Osteocyte (in vitro differentiated cells): ENCODE measurements at places on chromosomes 6 and 20. TPM values are rescaled to one million over a fixed set of nuclear protein-coding genes. Genes with fewer than 3 reads are reported as not detected.

GRCh38 chr6:104928141-104928540, 28.8 kb upstream of the LIN28B start:
- DNase-seq: no peak
- H3K27ac ChIP-seq: no peak overlapping the region
- H3K4me1 ChIP-seq: no peaks in the 10 kb centered on the region
- no peak overlapping the region for H3K4me3 ChIP-seq

DNA sequence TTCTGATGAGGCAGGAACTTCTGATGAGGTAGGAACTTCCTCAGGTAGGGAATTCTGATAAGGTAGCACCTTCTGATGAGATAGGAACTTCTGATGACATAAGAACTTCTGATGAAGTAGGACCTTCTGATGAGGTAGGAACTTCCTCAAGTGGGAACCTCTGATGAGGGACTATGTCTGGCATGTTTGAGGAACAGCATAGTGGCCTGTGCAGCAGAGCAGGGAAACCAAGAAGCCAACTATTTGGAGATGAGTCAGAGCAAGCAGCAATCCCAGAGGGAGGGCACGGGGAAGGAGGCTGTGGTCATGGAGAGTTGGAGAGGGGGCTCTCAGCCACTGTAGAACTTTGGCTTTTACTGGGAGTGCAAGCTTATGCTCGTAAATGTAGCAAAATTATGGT, 132.4 kb downstream of the CFAP61 start:
- DNase-seq: no peak
- no peak overlapping the region for H3K27ac ChIP-seq
- no peaks in the 10 kb centered on the region for H3K36me3 ChIP-seq

GRCh38 chr6:129251669-129252376, 368.9 kb downstream of the LAMA2 start:
- H3K4me3 ChIP-seq: no peak overlapping the region
- no peak overlapping the region for H3K27ac ChIP-seq
- no peaks in the 10 kb centered on the region for H3K36me3 ChIP-seq
- peaks cover 3% of the 10 kb centered on the region for H3K4me1 ChIP-seq
- DNase-seq: no peak
- peaks cover 60% of the 10 kb centered on the region for H3K27me3 ChIP-seq

- DNase-seq: no peak
- no peaks in the 10 kb centered on the region for H3K36me3 ChIP-seq
- no peak overlapping the region for H3K4me3 ChIP-seq
- H3K27me3 ChIP-seq: peaks cover 29% of the 10 kb centered on the region
- H3K4me1 ChIP-seq: peaks cover 8% of the 10 kb centered on the region
Observed at GRCh38 chr20:48892891-48893290, 28.6 kb upstream of the ARFGEF2 start.

DNA sequence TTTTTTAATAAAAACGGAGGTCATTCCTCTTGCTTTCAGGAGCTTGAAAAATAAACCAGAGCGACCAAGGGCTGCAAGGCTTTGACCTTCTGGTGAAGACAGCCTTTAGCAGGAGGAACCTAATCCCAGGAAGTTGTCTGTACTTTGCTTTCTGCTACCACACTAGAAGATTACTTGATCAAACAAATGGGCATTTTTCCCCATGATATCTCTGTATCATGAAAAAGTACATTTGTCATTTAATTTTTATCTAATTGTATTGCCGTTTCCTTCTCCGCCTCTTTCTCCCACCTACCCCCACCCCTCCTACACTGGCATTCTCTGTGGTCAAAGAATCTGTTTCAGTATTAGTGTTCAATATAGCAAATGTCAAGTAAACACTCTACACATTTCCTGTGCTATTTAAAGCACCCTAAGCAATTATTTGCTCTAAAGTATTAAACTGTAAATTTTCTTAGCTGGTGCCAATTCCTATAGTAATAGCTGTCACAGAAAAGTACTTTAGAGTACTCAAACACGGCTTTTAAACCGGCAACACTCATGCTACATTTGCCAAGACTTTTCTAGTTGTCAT, 29.7 kb downstream of the ATXN1 start:
- H3K4me1 ChIP-seq: peaks cover 42% of the 10 kb centered on the region
- no peak for DNase-seq
- no peak overlapping the region for H3K27ac ChIP-seq
- H3K36me3 ChIP-seq: peaks cover 10% of the 10 kb centered on the region
- no peaks in the 10 kb centered on the region for H3K27me3 ChIP-seq

DNA sequence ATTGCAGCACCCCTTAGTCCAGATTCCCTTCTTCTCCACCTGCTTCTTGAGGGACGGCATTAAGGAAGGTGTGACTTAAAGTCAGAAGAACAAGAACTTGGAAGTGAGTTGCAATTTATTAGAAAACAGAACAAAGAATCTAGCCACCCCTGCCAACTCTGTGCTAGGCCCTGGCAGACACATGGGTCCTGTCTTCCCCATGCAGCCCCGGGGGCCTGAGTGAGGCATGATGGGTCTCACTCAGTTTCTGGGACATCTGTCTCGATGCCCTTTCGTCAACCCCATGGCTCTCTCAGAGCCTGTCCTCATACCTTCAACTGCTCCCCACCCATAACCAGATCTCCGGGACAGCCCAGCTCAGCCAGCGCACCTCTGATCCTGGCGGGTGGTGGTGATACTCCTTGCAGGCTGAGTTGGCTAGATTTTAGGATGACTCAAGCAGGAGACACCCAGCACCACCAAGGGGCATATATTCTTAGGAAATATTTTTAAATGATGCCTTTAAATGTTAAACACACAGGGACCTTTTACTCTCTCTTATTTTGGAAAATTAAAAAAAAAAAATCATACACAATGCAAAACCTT, 143.2 kb upstream of the RNF24 start:
- H3K4me1 ChIP-seq: peaks cover 40% of the 10 kb centered on the region
- no peaks in the 10 kb centered on the region for H3K36me3 ChIP-seq
- no peak for DNase-seq

GRCh38 chr20:20443504-20443903, 75.6 kb downstream of the INSM1 start:
- DNase-seq: no peak
- H3K27ac ChIP-seq: no peak overlapping the region
- H3K36me3 ChIP-seq: peaks cover 3% of the 10 kb centered on the region
- no peaks in the 10 kb centered on the region for H3K27me3 ChIP-seq

DNA sequence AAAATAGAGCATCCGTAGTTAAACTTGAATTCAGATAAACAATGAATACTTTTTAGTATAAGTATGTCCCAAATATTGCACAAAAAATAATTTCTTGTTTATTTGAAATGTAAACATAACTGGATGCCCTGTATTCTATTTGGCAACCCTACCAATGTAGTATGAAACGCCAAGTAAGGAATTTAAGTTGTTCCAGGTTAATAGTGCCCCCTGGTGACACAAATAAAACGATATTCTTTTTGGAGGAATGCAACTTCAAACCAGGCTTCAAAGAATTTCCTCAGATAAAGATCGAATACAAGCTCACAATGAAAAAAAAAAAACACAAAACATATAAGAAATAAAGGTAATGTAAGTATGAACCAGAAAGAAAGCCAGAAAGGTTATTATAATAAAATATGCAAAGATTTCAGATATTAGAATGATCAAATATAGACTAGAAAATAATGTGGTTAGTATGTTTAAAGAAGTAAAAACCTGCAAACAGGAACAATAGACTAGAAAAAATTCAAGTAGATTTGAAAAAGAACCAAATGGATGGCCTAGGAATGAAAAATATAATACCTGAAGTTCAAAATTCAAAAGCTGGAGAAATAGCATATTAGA, 18.4 kb upstream of the AKAP7 start:
- H3K36me3 ChIP-seq: no peaks in the 10 kb centered on the region
- H3K27me3 ChIP-seq: no peaks in the 10 kb centered on the region
- H3K4me3 ChIP-seq: no peak overlapping the region
- peaks cover 9% of the 10 kb centered on the region for H3K4me1 ChIP-seq
- H3K27ac ChIP-seq: no peak overlapping the region

GRCh38 chr6:15595461-15596173, 67.2 kb downstream of the DTNBP1 start:
- no peaks in the 10 kb centered on the region for H3K27me3 ChIP-seq
- H3K27ac ChIP-seq: no peak overlapping the region
- H3K4me3 ChIP-seq: no peak overlapping the region
- DNase-seq: no peak

GRCh38 chr20:41905199-41905598, 287.0 kb upstream of the CHD6 start:
- DNase-seq: peak; percentile 56
- no peaks in the 10 kb centered on the region for H3K4me1 ChIP-seq
- no peaks in the 10 kb centered on the region for H3K36me3 ChIP-seq
- H3K27ac ChIP-seq: no peak overlapping the region

DNA sequence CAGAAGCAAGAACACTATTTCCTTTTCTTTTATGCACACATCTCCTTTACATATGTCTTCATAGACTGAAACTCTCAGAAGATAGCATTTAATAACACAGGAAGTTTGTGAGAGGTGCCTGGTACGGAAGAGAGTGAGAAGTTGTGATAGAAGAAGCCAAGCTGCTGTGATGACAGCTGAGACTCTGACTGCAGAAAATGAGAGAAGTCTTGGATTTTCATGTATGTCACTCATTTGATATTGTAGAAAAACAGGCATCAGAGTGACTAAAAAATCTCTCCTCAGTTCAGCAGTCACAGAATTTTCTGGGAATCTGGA, 154.9 kb upstream of the BMP2 start:
- H3K4me3 ChIP-seq: no peak overlapping the region
- no peaks in the 10 kb centered on the region for H3K4me1 ChIP-seq

GRCh38 chr6:40816601-40817000, 222.4 kb downstream of the UNC5CL start:
- DNase-seq: no peak
- no peaks in the 10 kb centered on the region for H3K36me3 ChIP-seq
- no peaks in the 10 kb centered on the region for H3K27me3 ChIP-seq
- H3K4me1 ChIP-seq: no peaks in the 10 kb centered on the region

DNA sequence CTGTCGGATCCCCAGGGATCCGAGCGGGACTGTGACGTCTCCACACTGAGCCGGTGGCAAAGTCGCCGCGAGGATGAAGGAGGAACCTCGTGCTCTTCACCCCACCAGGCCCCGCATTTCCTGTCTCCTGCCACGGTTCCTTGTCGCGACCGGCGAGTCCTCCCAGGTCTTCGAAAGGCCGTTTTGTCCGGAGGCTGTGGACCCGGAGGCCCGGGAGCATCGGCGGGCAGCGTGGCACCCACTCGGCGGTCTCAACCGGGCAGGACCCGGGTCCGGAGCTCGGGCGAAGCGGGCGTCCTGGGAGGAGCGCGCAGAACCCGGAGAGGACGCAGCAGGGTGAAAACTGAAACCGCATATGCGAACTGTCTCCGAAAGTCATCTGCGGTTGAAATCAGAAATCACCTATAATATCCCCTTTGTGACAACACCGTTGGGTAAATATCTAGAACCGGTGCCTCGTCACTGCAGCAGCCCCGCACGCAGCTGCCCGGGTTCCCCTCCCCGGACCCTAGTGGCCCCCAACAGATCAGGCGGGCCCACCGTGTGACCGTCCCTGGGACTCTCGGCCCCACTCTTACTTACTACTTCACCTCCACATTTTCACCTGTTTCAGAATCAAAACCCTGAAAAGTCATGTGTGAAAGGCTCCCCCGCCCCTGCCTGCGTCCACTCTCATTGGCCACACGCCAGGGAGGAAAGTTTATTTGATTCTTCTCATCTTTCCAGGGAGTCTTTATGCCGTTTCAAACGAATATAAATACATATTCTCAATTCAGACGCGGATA, 3.1 kb upstream of the ULBP2 start:
- H3K4me3 ChIP-seq: peak overlapping the region; percentile 76
- peaks cover 63% of the 10 kb centered on the region for H3K27me3 ChIP-seq
- peaks cover 25% of the 10 kb centered on the region for H3K4me1 ChIP-seq
- H3K27ac ChIP-seq: no peak overlapping the region
- DNase-seq: no peak

DNA sequence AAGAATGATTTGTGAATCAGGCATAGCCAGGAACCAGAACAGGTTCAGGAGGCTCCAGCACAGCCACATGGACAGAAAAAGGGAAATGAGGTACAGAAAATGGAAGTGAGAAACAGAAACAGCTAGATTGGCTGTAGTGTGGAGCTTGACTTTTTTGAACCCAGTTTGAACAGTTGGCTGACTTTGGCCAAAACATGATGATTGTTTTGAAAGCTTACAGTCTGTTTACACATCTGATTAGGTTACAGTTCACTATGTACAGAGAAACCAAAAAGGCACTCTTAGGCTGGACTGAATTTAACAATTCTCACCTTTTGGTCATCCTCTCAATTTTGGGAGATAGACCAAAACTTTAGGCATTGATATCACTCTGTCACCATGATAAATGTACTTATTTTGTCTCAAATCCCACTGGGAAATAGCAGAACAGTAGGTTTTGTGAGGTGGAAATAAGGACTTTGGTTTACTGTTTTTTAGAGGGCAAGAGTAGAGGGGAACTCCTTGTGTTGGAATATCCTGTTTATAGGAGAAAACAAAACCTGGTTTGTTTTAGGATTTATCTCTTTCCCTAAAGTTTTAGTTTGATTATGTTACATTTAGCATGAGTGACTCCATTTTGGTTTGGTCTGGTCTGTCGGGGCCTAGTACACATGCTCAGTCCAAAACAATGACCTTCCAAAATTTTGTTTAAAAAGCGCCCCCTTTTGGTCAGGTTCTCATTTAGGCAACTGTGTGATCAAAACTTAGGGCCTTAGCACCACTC, 123.1 kb downstream of the OLIG3 start:
- no peak overlapping the region for H3K27ac ChIP-seq
- peaks cover 7% of the 10 kb centered on the region for H3K27me3 ChIP-seq
- H3K36me3 ChIP-seq: no peaks in the 10 kb centered on the region
- no peak for DNase-seq
- no peaks in the 10 kb centered on the region for H3K4me1 ChIP-seq

DNA sequence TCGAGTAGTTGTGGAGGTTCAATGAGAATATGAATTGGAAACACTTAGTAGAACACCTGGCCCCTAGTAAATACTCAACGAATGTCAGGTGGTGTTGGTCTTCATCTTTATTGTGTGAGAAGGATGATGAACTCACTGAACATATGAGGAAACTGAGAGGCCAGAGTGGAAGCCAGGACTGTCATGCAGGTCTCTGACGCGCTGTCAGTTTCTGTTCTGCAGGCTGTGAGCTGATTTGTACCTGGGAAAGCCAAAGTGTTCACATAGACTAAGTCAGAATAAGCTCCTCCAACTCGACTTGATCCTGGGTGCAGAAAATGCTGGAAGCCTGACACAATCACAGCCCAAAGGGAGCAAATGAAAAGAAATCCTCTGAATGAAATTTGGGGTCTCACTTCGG, 222.2 kb downstream of the LY86 start:
- peaks cover 4% of the 10 kb centered on the region for H3K27me3 ChIP-seq
- no peaks in the 10 kb centered on the region for H3K36me3 ChIP-seq
- no peak overlapping the region for H3K27ac ChIP-seq
- DNase-seq: no peak
- peaks cover 12% of the 10 kb centered on the region for H3K4me1 ChIP-seq
- no peak overlapping the region for H3K4me3 ChIP-seq

GRCh38 chr6:34276881-34277762, 28.3 kb upstream of the SMIM29 start:
- no peak overlapping the region for H3K4me3 ChIP-seq
- H3K27ac ChIP-seq: no peak overlapping the region
- peaks cover 31% of the 10 kb centered on the region for H3K36me3 ChIP-seq

Gene CYP39A1
- 0.30 TPM in 1 of 2 replicates, not detected in the other for total RNA-seq

Gene METTL24
- not detected in 2 replicates for total RNA-seq

Gene TCF21
- not detected in 2 replicates for total RNA-seq

Gene GGTLC1
- not detected in 2 replicates for total RNA-seq

Gene BICRAL
- total RNA-seq: 12.0 and 12.7 TPM in 2 replicates

Gene CDH26
- 0.16 and 0.46 TPM in 2 replicates for total RNA-seq

Gene RIPPLY2
- total RNA-seq: not detected in 2 replicates

Gene CLDN20
- not detected in 2 replicates for total RNA-seq

Gene CDKAL1
- total RNA-seq: 14.8 and 16.2 TPM in 2 replicates

Gene LINC00237
- total RNA-seq: not detected in 2 replicates

Gene IMPG1
- total RNA-seq: not detected in 2 replicates

Gene RBM24
- total RNA-seq: 13.2 and 13.7 TPM in 2 replicates

Gene XKR7
- total RNA-seq: not detected in 2 replicates

Gene CDKN1A
- total RNA-seq: 161 and 201 TPM in 2 replicates

Gene ZBTB9
- 7.0 and 7.5 TPM in 2 replicates for total RNA-seq
